ENCODE measurements at places on chromosomes 4 and X.

GRCh38 chrX:109797311-109797975, 64.4 kb upstream of the ACSL4 start:
- no peak for DNase-seq

DNA sequence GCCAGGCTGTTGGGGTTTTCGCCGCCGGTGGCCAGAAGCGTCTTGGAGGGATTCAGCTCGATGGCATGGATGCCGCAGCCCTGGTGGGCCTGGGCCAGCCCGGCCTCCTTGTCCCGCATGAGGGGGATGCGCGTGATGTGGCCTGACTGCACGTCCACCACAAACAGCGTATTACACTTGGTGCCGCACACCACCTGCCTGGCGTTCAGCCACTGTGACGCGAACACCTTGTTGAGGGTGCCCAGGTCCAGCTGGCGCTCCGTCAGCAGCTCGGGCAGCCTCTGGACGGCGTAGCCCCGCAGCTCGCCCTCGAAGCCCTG, 728 bp downstream of the DCAF12L2 start:
- no peak for DNase-seq

GRCh38 chr4:73669410-73670183, 49.4 kb upstream of the RASSF6 start:
- no peak for DNase-seq

DNA sequence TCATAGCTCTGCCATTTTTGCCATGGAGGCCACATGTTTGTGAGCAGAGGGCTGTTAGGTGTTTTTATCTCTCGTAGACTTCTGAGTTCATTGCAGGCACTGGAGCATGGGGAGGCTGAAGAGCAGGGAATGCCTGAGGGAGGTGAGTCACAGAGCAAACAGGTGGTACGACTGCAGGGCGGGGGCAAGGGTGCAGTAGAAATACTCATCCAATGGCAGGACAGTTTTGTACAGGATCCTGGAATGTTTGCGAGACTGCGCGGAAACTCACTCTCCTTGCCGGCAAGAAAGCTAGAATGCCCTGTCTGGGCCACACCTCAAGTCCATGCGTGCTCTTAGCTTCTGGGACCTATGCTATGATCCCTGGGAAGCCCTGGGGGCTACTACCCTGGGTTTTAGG, 20.0 kb upstream of the VCX2 start:
- no peak for DNase-seq

DNA sequence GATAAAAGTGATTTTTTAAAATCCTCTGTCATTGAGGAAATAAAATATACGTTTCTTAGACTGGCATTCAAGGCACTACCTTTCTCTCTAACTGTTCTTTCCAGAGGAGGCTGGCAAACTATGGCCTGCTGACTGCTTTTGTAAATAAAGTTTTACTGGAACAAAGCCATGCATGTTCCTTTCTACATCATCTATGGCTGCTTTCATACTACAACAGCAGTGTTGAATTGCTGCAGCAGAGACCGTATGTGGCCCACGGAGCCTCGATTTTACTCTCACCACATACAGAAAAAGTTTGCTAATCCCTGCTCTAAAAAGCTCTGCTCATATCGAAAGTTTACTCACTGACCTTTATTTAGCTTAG, 20.2 kb downstream of the SETD7 start:
- no peak for DNase-seq

DNA sequence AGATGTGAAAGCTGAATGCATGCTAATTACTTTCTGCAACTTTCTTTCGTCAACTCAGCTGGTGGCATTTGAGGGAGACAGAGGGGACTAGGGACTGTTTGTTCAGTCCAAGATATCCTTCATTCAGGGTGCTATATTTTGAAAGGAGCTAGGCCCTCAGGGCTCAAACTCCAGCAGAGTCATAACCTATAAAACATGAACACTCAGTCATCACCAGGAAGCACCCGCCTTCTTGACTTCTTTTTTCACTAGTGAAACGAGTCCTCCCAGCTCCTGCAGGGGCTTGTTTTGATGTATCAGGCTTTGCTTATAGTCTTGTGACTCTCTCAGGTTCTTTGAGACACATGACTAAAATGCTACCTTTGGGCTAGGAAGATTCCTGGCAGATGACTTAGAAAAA, 230.6 kb downstream of the PCDH7 start:
- no peak for DNase-seq

Data from T-helper 2 cell (primary cell).